ENCODE measurements at places on chromosomes 3 and 15.

DNA sequence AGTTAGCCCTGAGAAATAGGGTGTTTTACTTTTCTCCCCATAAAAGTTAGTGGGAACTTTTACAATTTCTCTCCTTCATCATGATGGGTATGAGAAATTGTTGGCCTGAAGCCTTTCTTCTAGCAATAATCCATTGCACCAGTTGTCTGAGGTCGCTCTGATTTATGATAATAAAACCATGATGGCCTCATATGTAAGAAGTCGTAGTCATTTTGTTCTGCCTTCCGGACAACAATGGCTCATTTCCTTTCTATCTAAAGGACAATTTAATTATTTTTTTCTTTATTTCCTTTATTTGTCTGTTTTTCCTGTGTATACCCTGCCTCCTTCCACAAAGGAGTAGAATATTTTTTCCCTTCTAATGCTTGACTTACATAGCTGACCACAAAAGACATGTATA is 31.6 kb upstream of the GNB4 start:
- no peak for DNase-seq

- no peak for DNase-seq
These were observed 1103.7 kb upstream of the EPHA6 start for GRCh38 chr3:95710684-95711083.

GRCh38 chr3:194001-194400 is 2.6 kb upstream of the CHL1 start:
- no peak for DNase-seq

- DNase-seq = no peak
These were observed at the start of gene PAQR5 for GRCh38 chr15:69298697-69299441. Gene PAQR5, plus strand, starts transcription at chr15:69298912. Its CDS starts 61,169 bp downstream, at chr15:69360081.

- DNase-seq = peak; percentile 81
These were observed 1.5 kb upstream of the PPM1M start for GRCh38 chr3:52243791-52244628.

DNA sequence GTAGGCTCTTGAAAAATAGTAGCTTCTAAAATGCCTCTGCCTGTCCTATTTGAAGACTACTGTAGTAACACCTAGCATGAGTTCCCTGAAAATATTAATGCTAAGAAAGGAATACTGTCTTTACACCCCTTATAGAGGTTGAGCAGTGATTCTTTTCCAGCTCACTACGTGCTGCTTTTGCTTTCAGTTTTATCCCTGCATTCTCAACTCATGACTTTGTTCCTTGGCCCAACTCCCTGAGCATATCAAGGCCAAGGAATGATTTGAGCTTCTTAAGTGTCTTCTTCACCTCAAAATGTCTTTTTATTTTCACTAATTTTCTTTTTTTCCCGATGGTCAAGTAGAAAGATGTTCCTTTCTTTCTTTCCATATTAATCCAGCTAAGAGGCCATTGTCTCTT is 16.5 kb upstream of the P2RY13 start:
- no peak for DNase-seq

Data from GM13976 (cell line).